ENCODE measurements at places on chromosomes 6 and 20.

DNA sequence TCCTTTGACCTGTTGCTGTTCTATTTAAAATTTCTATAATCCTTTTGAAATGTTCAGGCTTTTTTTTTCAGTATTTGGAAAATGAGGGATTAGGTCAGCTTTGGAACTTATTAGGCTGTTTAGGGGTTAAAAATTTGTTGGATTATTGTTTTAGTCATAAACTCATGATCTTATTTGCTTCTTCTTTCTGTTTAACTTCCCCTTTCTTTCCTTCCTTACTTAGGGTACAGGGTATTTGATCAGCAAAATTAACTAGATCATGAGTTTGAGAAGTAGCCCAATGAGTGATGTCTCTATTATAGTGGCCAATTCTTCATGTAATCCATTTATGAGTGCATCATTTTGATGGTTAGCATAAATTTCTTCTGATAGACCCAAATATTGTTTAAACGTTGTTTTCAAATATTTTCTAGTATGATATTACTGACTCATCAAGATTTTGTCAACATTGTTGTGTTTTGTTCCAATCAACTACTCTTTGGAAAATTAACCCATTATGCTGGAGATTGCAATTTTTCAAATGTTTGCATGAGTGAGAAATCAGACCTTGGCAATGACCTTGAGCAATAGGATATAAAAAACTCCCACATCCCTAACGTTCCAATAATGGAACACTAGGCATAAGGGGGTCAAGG lies 94.4 kb downstream of the OTOR start:
- no peak for DNase-seq
- H3K36me3 ChIP-seq, result no peaks in the 10 kb centered on the region
- no peak overlapping the region for H3K4me3 ChIP-seq
- no peaks in the 10 kb centered on the region for H3K27me3 ChIP-seq
- H3K4me1 ChIP-seq, result no peaks in the 10 kb centered on the region

- H3K4me3 ChIP-seq, result no peak overlapping the region
- no peak for DNase-seq
- no peaks in the 10 kb centered on the region for H3K4me1 ChIP-seq
- H3K36me3 ChIP-seq, result no peaks in the 10 kb centered on the region
- H3K27ac ChIP-seq, result no peak overlapping the region
- no peaks in the 10 kb centered on the region for H3K27me3 ChIP-seq
Observed at GRCh38 chr6:63759605-63760105, 124.1 kb downstream of the PHF3 start.

DNA sequence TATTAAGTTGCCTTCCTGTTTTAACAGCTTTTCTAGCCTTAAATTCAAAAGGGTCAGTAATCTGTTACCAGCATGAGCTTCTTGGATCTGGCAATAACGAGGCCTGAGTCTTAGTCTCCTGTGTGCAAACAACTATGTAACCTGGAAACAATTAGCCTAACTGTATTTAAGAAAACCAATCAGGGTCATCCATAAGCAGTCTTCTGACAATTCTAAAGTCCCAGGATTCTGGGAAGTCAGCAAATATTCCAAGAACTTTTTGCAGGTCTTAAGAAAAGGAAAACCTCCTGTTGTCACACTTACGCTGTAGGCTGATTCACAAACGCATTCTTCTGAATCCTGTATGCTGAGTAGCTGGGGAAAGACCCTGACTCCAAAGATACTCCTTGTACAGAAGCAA lies 90.4 kb downstream of the COL12A1 start:
- no peak overlapping the region for H3K4me3 ChIP-seq
- H3K36me3 ChIP-seq, result no peaks in the 10 kb centered on the region
- H3K4me1 ChIP-seq, result no peaks in the 10 kb centered on the region
- no peak overlapping the region for H3K27ac ChIP-seq

DNA sequence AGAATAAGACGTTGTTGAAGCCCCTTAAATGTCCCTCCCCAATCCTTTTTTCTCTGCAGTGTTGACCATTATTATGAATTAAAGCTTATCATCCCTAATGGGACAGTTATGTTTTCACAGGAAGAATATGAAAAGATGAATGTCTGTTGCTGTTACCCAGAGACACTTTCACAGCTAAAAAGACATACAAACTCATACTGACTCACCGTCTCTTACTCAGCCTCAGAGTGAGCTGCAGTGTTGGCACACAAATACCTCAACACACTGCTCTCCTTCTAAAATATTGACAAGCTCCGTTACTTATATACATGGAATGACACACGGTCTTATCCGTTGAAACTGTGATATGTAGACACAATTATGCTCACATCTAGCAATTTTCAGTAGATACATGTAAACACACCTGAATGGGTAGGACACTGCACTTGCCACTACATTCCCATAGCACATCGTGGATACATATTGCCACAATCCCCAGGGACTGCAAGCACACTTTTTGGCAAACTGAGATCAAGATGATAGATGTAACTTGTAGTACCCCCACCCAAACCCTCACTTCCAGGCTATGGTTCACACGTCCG lies 9.6 kb upstream of the SAPCD1 start:
- H3K27me3 ChIP-seq, result no peaks in the 10 kb centered on the region
- no peak for DNase-seq
- no peak overlapping the region for H3K4me3 ChIP-seq
- H3K36me3 ChIP-seq, result no peaks in the 10 kb centered on the region
- H3K27ac ChIP-seq, result no peak overlapping the region
- H3K4me1 ChIP-seq, result no peaks in the 10 kb centered on the region

DNA sequence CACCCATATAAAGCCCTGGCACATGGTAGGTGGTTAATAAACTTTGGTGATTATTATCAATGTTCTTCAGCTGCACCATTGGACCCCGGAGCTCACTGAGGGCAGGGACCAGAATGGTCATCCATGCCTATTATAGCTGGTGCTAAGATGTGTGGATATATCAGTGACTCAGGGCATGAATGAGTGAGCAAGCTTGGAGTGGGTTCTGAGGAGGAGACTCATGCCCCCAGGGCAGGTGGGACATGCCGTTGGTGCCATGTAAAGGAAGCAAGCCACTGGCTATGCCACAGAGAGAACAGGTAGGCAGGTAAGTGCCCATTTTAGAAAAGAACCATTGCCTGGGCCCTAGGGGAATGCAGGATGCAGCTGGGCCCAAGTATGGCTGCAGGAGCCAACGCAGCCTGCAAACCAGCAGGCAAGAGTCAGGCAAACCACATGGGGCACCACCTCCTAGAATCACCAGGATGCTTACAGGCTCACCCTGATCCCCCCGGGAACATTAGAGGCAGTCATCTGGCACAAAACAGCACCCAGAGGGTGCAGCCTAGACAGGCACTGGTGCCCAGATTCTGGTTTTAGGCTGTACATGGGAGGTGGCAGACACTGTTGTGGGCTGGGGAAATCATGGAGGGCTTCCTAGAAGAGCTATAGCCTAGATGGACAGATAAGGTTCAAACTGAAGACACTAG lies 23.5 kb downstream of the PLAGL2 start:
- no peak for DNase-seq
- no peak overlapping the region for H3K27ac ChIP-seq
- H3K4me3 ChIP-seq, result no peak overlapping the region

DNA sequence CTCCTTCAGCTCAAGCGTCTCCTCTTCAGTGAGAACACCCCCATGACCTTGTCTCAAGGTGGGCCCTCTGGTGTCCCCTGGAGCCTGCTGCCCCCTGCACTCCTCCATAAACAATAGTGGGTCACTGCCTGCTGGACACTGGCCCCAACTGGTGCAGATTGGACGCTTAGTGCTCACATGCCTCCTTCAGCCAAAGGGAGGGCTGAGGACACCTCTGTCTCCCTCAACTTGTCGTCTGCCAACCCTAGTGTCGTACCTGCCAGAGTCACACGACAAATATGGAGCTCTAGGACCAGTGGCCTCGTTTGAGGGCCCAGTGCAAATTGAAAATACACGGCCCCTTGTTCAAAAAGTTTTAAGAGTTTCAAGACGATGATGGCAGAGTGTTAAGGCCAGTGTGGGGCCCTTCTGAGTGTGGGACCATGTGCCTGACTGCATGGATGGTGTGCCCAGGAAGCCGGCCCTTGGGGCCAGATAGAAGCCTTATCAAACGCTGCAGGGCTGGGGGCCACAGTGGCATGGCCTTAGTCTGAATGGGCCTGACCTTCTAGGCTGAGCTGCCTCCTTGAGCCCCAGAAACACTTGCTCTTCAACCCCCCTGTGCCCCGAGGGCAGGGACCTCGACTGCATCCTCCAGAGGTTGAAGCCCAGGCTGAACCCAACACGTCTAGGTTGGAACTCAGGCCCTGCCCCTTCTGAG lies 20.1 kb downstream of the APCDD1L start:
- no peak overlapping the region for H3K27ac ChIP-seq
- H3K36me3 ChIP-seq, result no peaks in the 10 kb centered on the region
- no peaks in the 10 kb centered on the region for H3K27me3 ChIP-seq
- no peak for DNase-seq
- no peak overlapping the region for H3K4me3 ChIP-seq

GRCh38 chr6:105400501-105400900 lies 2.4 kb downstream of the PREP start:
- H3K27ac ChIP-seq, result no peak overlapping the region
- no peak overlapping the region for H3K4me3 ChIP-seq
- DNase-seq, result no peak
- peaks cover 53% of the 10 kb centered on the region for H3K4me1 ChIP-seq
- H3K36me3 ChIP-seq, result no peaks in the 10 kb centered on the region
- H3K27me3 ChIP-seq, result no peaks in the 10 kb centered on the region

DNA sequence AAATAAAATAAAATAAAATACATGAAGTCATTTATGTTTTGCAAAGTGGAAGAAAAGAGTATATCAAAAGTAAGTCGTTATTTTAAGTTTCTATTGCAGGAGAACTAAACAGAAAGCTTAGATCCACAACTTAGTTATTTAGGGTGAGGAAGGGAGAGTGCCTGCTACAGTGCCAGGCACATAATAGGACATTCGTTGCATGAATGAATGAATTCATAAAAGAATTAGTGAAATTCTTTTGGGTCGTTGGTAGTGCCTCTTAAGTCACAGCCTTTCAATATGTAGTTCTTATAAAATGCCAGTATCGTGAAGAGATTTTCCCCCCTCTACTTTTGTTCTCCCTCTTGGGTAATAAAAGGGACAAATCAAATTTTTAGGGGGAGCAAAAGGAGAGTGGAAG lies 29.1 kb downstream of the SF3B5 start:
- no peaks in the 10 kb centered on the region for H3K27me3 ChIP-seq
- DNase-seq, result no peak
- H3K36me3 ChIP-seq, result no peaks in the 10 kb centered on the region

GRCh38 chr6:43851204-43851865 lies 81.3 kb downstream of the VEGFA start:
- H3K36me3 ChIP-seq, result no peaks in the 10 kb centered on the region
- no peaks in the 10 kb centered on the region for H3K4me1 ChIP-seq
- no peak overlapping the region for H3K4me3 ChIP-seq
- no peak overlapping the region for H3K27ac ChIP-seq

- no peaks in the 10 kb centered on the region for H3K36me3 ChIP-seq
- H3K4me3 ChIP-seq, result no peak overlapping the region
Observed at GRCh38 chr6:124022641-124023040, 219.0 kb downstream of the NKAIN2 start.

GRCh38 chr6:4319981-4320683 lies 184.8 kb upstream of the ECI2 start:
- no peaks in the 10 kb centered on the region for H3K36me3 ChIP-seq
- H3K4me3 ChIP-seq, result no peak overlapping the region
- no peaks in the 10 kb centered on the region for H3K27me3 ChIP-seq
- H3K27ac ChIP-seq, result no peak overlapping the region

DNA sequence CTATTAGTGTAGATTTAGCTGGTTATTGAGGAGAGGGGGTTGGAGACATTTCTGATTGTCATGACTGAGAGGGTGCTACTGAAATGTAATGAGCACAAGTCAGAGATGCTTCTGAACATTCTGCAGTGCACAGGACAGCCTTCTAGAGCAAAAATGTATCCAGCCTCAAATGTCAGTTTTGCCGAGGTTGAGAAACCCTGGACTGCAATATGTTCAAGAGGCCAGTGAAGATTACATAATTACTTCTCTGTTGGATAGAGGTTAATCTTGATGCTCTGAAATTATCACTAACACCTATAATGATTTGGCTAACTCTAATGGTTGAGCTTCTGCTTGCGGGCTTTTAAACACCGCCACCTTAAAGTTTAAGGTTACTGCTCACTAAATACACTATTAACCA lies 3.4 kb upstream of the DUSP22 start:
- H3K27ac ChIP-seq, result no peak overlapping the region
- H3K4me1 ChIP-seq, result peaks cover 16% of the 10 kb centered on the region
- H3K36me3 ChIP-seq, result no peaks in the 10 kb centered on the region
- DNase-seq, result no peak

- DNase-seq, result no peak
- no peak overlapping the region for H3K4me3 ChIP-seq
- H3K4me1 ChIP-seq, result no peaks in the 10 kb centered on the region
- H3K27me3 ChIP-seq, result no peaks in the 10 kb centered on the region
- no peaks in the 10 kb centered on the region for H3K36me3 ChIP-seq
Observed at GRCh38 chr6:54609981-54610380, 236.6 kb upstream of the FAM83B start.

- no peaks in the 10 kb centered on the region for H3K4me1 ChIP-seq
- H3K4me3 ChIP-seq, result no peak overlapping the region
- no peak overlapping the region for H3K27ac ChIP-seq
- DNase-seq, result no peak
Observed at GRCh38 chr20:48282591-48283228, 497.4 kb upstream of the SULF2 start.

GRCh38 chr20:58711266-58712051 lies 18.9 kb downstream of the NPEPL1 start:
- H3K4me3 ChIP-seq, result no peak overlapping the region
- no peaks in the 10 kb centered on the region for H3K4me1 ChIP-seq
- no peaks in the 10 kb centered on the region for H3K27me3 ChIP-seq
- no peak overlapping the region for H3K27ac ChIP-seq
- no peak for DNase-seq

DNA sequence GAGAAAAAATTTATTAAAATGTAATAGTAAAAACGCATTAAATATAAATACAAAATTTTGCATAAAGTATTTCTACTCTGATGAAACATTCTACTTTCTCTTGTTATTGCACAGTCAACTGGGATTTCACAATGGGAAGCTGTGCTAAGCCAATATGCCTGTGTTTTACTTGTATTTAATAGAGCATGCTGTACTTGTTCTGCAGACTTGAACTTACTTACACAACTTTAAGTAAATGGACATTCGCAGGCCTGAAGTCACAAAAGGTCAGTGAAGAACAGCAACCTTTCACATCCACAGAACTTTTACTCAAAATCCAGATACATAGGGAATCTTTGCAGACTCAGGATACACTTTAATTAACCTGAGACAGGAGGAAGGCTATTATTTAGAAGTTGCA lies 409.5 kb downstream of the BTBD3 start:
- no peak overlapping the region for H3K27ac ChIP-seq
- no peak for DNase-seq
- H3K4me1 ChIP-seq, result no peaks in the 10 kb centered on the region

- no peak for DNase-seq
- peaks cover 6% of the 10 kb centered on the region for H3K4me1 ChIP-seq
- no peaks in the 10 kb centered on the region for H3K36me3 ChIP-seq
Observed at GRCh38 chr6:152458648-152459644, 178.2 kb downstream of the SYNE1 start.

- H3K36me3 ChIP-seq, result no peaks in the 10 kb centered on the region
- no peaks in the 10 kb centered on the region for H3K4me1 ChIP-seq
- no peak for DNase-seq
- H3K27ac ChIP-seq, result no peak overlapping the region
- no peaks in the 10 kb centered on the region for H3K27me3 ChIP-seq
- H3K4me3 ChIP-seq, result no peak overlapping the region
Observed at GRCh38 chr6:151252634-151253033, 12.9 kb downstream of the AKAP12 start.

All from CD4-positive, alpha-beta memory T cell (primary cell).